ENCODE measurements at places on chromosomes 2 and 18. TPM values are rescaled to one million over a fixed set of nuclear protein-coding genes. Genes with fewer than 3 reads are reported as not detected.

GRCh38 chr18:79018911-79019310, 39.3 kb downstream of the SALL3 start:
- no peaks in the 10 kb centered on the region for H3K27me3 ChIP-seq
- no peak for DNase-seq
- H3K27ac ChIP-seq: no peak overlapping the region
- H3K4me3 ChIP-seq: no peak overlapping the region

DNA sequence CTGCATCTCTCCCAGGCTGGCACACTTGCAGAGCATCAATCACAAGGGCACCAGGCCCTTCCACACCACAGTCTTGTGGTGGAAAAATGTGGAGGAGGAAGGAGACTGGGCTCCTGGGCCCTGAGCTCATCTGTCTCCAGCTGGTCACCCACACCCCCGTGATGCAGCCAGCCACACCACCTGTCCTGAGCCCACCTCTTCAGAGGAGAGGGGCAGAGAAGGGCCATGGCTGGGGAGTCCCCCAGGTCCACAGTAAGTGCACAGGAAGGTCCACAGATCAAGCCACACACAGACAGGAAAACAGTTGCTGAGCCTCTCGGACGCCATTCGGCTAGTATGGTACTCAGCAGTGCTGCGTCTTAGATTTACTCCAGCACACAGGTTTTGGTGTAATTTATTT, 203.5 kb upstream of the SALL3 start:
- H3K4me1 ChIP-seq: no peaks in the 10 kb centered on the region
- no peaks in the 10 kb centered on the region for H3K36me3 ChIP-seq
- no peak for DNase-seq
- no peak overlapping the region for H3K4me3 ChIP-seq

GRCh38 chr18:48514786-48515185, 24.0 kb upstream of the CTIF start:
- H3K27me3 ChIP-seq: no peaks in the 10 kb centered on the region
- no peak for DNase-seq
- H3K27ac ChIP-seq: no peak overlapping the region
- no peaks in the 10 kb centered on the region for H3K36me3 ChIP-seq
- no peak overlapping the region for H3K4me3 ChIP-seq

DNA sequence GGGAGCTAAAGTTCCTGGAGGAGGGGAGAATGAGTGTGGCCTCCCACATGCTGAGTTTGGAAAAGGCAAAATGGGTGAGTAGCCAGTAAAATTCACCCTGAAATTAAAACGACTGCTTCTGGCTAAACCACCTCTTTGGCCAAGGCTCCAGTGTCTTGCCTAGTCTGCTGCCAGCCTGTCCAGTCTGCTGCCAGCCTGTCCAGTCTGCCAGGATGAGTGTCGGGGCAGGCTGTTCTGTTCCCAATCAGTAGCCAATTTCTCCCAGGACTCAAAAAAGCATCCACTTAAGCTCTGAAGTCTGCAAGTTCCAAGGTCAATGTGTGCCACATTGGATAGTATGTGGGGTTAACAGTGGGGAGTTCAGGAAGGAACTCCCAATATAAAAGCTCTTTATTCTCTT, 134.6 kb upstream of the KLHL29 start:
- no peak overlapping the region for H3K27ac ChIP-seq
- H3K36me3 ChIP-seq: no peaks in the 10 kb centered on the region
- H3K4me1 ChIP-seq: no peaks in the 10 kb centered on the region
- no peak for DNase-seq

DNA sequence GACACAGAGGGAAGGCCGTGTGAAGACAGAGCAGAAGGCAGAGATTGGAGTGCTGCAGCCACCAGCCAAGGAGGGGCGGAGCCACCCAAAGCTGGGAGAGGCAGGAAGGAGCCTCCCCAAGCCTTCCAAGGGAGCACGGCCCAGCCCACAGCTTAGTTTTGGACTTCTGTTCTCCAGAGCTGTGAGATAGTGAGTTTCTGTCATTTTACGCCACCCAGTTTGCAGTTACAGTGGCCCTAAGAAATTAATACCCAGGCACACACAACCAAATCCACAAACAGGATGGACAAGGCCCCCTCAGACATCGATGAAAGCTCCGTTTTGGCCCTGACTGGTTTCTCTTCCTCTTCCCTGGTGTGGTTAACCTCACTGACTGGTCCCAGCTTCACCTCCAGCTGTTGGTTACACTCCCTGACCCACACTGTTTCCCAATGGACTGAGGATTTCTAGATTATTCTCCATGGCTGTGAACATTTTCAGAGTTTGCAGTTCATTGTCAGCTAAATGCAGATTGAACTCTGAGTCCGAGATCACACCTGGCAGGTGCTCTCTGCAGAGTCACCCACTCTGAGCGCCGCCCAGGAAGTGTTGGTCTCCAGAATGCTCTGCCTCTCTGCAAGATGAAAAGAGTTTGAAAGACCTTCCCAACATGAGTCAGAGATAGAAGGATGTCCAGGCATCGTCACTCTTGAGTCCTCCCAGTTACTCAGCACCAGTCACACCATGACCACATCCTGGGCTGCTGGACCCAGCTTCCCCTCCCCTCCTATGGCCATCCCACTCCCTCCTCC, 100.2 kb downstream of the TWIST2 start:
- H3K36me3 ChIP-seq: no peaks in the 10 kb centered on the region
- H3K27me3 ChIP-seq: no peaks in the 10 kb centered on the region
- H3K4me3 ChIP-seq: no peak overlapping the region
- peak overlapping the region; percentile 89 for H3K27ac ChIP-seq
- DNase-seq: peak; percentile 78

GRCh38 chr2:97871096-97871780, 124.5 kb downstream of the TMEM131 start:
- peak; percentile 59 for DNase-seq
- peak overlapping the region; percentile 84 for H3K27ac ChIP-seq
- no peaks in the 10 kb centered on the region for H3K27me3 ChIP-seq
- no peak overlapping the region for H3K4me3 ChIP-seq
- peaks cover 14% of the 10 kb centered on the region for H3K4me1 ChIP-seq

DNA sequence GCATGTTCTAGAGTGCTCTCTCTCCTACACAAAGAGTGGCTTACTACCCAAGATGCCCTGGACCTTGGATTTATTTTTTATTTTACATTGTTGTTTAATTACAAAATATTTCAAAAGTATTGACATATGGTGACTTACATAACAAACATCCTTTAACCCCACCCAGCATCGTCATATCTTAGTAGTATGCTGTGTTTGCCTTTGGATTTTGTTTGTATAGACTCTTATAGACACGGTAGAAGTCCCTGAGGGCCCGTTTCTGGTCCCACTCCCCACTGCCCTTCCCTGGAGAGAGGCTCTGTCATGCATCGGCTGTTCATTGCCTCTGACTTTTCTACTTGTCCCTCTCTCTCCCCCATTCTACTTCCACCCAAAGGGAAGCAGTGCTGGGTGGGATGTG, 112.0 kb downstream of the ZBTB7C start:
- no peaks in the 10 kb centered on the region for H3K4me1 ChIP-seq
- no peak overlapping the region for H3K4me3 ChIP-seq
- no peak overlapping the region for H3K27ac ChIP-seq
- no peaks in the 10 kb centered on the region for H3K27me3 ChIP-seq
- no peaks in the 10 kb centered on the region for H3K36me3 ChIP-seq

DNA sequence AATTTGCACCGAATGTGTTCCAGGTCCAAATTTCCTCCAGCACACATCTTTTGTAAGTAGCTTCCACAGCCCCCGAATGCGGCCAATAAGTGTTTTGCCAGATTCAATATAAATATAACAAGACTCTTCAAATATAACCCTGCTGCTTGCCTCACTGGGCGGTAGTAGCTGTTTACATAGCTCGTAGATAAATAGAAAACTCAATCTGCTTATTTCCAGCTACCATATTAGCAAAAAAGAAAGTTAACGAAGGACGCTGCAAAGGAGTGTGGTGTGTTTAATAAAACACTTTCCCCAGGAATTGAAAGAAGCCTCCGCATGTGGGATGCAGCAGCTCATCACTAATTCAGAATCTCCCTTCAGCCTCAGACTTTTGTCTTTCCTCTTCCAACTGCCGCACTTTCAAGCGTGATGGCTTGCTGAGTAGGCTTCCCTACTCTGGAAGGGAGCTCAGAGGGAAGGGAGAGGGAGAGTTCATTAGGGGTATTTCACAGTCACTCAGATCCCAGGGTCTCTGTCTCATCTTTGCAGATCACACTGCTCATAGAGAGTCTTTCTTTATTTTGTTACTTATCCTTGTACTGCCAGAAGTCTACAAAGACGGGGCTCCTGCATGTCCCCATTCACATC, 367.0 kb downstream of the RND3 start:
- H3K4me3 ChIP-seq: no peak overlapping the region
- H3K36me3 ChIP-seq: no peaks in the 10 kb centered on the region
- H3K4me1 ChIP-seq: no peaks in the 10 kb centered on the region
- H3K27me3 ChIP-seq: no peaks in the 10 kb centered on the region
- no peak for DNase-seq

DNA sequence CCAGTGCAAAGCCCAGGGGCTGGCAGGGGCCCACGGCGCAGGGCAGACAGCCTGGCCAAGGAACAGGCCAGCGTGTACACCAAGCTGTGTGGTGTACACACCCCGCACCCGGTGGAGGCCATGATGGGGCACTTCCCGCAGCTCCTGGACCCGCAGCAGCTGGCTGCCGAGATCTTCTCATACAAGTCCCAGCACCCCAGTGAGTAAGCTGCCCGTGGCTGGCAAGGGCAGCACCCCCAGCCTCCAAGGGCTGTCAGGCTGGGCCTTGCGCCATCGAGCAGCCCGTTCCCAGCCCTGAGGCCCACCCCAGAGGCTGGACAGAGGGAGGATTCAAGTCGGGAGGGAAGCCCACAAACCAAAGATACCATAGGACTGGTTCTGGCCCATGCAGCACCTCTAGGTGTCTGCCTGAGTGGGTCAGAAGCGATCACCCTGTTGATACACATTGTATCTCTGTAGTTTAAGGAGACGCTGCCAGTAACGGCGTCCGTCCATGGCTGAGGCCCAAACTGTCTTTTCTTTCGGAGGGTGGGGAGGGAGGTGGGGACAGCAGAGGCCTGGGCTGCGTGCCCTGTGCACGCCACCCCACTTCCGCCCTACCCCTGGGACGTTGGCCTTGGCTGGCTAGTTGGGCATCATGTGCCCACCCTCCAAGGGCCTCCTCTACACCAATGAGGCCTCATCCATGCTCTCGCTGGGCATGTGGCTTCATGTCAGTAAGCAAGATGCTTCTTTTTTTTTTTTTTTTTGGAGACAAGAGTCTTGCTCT, 16.8 kb upstream of the MTERF4 start:
- H3K36me3 ChIP-seq: no peaks in the 10 kb centered on the region
- no peaks in the 10 kb centered on the region for H3K27me3 ChIP-seq
- H3K4me3 ChIP-seq: no peak overlapping the region
- no peak for DNase-seq
- no peaks in the 10 kb centered on the region for H3K4me1 ChIP-seq

GRCh38 chr18:22556222-22557167, 138.8 kb upstream of the CTAGE1 start:
- H3K4me1 ChIP-seq: peaks cover 3% of the 10 kb centered on the region
- peak; percentile 60 for DNase-seq
- no peak overlapping the region for H3K27ac ChIP-seq
- H3K27me3 ChIP-seq: no peaks in the 10 kb centered on the region
- no peak overlapping the region for H3K4me3 ChIP-seq

GRCh38 chr2:64615844-64616536, 37.7 kb downstream of the SERTAD2 start:
- H3K27me3 ChIP-seq: peaks cover 5% of the 10 kb centered on the region
- H3K4me3 ChIP-seq: no peak overlapping the region
- H3K4me1 ChIP-seq: no peaks in the 10 kb centered on the region

GRCh38 chr2:22020091-22020742, 896.4 kb downstream of the TDRD15 start:
- H3K4me3 ChIP-seq: no peak overlapping the region
- no peaks in the 10 kb centered on the region for H3K4me1 ChIP-seq
- H3K27ac ChIP-seq: no peak overlapping the region
- H3K27me3 ChIP-seq: no peaks in the 10 kb centered on the region

DNA sequence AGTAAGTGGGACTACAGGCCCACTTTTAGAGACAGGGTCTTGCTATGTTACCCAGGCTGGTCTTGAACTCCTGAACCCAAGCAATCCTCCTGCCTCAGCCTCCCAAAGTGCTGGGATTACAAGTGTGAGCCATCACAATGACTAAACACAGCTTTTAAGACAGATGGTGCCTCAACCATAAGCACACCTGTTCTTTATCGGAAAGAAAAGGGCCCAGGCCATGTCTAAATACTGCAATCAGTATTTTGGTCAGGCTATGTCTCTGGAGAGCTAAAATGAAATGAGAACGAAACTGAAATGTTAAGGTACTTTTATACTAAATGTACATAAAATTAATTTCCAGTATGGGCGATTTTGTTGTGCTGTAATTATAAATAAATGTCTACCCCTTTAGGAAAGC, 69.5 kb upstream of the SPTBN1 start:
- no peak overlapping the region for H3K27ac ChIP-seq
- no peak overlapping the region for H3K4me3 ChIP-seq
- H3K4me1 ChIP-seq: peaks cover 6% of the 10 kb centered on the region
- no peak for DNase-seq
- H3K27me3 ChIP-seq: no peaks in the 10 kb centered on the region

DNA sequence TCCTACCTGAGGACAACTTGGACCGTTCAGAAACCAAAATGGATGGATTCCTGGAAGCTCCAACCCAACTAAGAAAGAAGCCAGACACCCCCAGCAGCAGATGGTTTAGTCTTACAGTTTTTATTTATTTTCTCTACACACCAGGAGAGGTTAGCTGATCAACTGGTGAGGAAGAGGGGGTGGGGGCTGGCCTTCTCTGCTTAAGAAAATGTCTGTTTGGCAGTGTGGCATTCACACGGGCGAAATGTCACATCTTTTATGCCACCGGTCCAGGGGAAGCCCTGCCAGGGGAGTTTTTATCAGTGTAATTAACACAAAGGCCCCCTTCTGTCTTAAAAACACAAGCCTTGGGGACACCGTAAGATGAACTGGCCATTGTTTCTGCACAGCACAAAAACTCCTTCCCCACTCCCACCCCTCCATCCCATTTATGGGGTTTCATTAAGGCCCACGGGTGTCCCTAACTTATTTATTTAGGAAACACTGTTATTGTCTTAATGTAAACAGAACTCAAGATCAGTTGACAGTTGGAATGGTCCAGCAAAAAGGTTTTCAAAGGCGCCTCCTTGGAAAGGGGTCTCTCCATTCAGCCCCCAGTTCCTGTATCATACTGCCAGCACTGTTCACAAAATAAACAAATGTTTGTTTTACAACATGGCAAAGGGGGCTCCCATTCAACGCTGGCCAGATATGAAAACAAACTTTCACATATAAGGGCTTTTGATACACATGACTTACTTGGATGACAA, 217.0 kb downstream of the C1D start:
- H3K4me1 ChIP-seq: no peaks in the 10 kb centered on the region
- H3K27ac ChIP-seq: no peak overlapping the region
- DNase-seq: no peak
- no peaks in the 10 kb centered on the region for H3K27me3 ChIP-seq

DNA sequence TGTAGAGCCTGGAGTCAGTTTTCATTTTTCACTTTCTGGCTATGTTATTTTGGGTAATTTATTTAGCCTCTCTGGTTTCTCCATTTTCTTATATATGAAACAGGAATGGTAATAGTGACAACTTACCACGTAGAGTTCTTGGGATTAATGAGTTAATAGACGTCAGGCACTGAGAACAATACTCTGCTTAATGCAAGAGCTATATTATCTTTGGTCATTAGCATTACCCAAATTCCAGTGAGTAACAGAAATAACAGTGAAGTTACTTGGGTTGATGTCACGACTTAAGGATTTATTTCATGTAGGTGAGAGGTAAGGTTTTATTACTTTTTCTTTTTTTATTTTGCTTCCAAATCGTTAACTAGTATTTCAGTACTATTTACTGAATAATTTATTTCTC, 601.0 kb upstream of the GCFC2 start:
- no peaks in the 10 kb centered on the region for H3K36me3 ChIP-seq
- no peaks in the 10 kb centered on the region for H3K27me3 ChIP-seq
- no peaks in the 10 kb centered on the region for H3K4me1 ChIP-seq
- no peak overlapping the region for H3K4me3 ChIP-seq

SP9 gene
- not detected for total RNA-seq

NYAP2 gene
- not detected for total RNA-seq

C2orf78 gene
- total RNA-seq: not detected

RGPD4 gene
- total RNA-seq: not detected

PRKAG3 gene
- 0.26 TPM for total RNA-seq

Data from fibroblast of lung (primary cell).